ENCODE measurements at places on chromosomes 7 and 10.

GRCh38 chr7:92131764-92132330 is 2.4 kb downstream of the CYP51A1 start:
- no peak for DNase-seq

GRCh38 chr10:60282771-60283353 is 106.8 kb downstream of the ANK3 start:
- DNase-seq: no peak

DNA sequence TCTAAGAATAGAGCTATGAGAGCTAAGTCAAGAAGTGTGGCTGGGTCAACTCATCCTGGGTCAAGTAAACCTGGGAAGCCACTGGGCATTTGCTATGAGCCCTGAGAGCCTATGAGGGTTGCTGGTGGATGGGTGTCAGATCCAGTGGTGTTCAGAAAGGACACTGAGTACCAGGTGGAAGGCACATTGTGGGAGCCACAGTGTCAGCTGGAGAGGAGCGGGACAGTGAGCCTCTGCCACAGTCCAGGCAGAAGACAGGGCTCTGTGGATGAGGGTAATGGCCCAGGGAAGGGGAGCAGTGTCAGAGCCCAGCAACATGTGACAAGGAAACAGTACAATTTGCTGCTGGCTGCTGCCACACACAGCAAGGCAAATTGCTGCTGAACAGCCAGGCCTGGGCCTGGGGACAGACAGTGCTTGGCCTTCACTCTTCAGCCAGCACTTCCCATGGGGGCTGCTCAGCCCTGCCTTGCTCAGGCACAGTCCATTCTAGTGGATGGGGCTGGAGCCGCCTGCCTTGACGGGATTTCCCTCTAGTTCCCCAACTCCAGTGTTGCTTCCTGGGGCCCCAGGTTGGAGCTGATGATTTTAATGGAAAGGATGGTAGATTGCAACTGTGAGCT is 90.9 kb upstream of the CHST15 start:
- no peak for DNase-seq

GRCh38 chr7:27585781-27586447 is 76.8 kb downstream of the HIBADH start:
- no peak for DNase-seq

- no peak for DNase-seq
Measured at GRCh38 chr7:44922351-44922694, 37.0 kb upstream of the PURB start.

- DNase-seq: no peak
Measured at GRCh38 chr10:15137036-15137359, 31.5 kb downstream of the NMT2 start.

GRCh38 chr10:35705671-35706070 is 63.6 kb upstream of the FZD8 start:
- no peak for DNase-seq

DNA sequence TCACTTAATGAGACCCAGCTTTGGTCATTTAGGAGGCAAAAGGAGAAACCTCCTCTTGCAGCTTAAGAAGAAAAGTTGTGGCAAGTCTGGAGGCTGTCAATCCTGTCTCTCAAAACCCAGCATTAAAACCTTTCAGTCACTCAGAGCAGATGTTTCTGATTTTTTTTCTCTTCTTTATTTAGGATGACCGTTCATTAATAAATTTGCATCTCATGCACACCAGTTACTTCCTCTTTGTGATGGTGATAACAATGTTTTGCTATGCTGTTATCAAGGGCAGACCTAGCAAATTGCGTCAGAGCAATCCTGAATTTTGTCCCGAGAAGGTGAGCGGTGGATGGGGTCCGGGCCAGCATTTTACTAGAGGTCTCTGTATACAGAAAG is 32.0 kb downstream of the TMEM248 start:
- DNase-seq: no peak

GRCh38 chr7:157784979-157785441 is 448.2 kb downstream of the DNAJB6 start:
- no peak for DNase-seq

- no peak for DNase-seq
Measured at GRCh38 chr10:127738512-127739424, 1.8 kb downstream of the FOXI2 start.

- no peak for DNase-seq
Measured at GRCh38 chr10:103752680-103753248, 102.6 kb downstream of the SH3PXD2A start.

DNA sequence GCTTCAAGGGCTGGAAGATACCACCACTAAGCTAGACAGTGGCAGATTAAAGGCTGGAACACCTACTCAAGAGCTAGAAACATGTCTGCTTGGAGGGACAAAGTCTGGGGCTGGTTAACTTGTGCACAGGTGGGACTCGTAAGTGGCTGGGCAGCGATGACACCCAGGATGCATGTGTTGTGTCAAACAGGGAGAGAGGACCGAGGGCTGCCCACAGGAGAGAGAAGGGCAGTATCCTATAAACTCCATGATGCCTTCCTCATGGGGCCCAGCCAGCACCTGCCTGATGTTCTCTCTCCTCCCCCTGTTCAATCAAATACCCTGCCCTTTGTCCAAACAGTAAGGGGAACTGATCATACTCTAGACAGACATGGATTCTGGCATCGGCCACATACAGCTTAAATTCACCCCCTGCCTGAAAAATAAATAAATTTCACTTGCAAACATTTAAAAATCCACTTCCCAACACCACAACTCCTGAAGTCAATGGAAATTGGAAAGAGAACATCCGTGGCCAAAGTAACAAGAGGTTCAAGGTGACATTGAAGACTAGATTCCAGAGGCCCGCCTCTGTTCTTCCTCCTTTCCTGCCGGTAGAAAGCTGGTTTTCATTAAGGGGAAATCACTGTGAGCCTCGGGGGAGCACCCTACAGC is 50.6 kb downstream of the CHST15 start:
- no peak for DNase-seq

Data from CD4-positive, alpha-beta T cell treated with Interleukin-2 at 100 ng/mL for 4 hours (primary cell).